Gastrocnemius medialis (tissue), 4 donors: ENCODE measurements at places on chromosomes 2 and 18. TPM values are rescaled to one million over a fixed set of nuclear protein-coding genes. Genes with fewer than 3 reads are reported as not detected.

DNA sequence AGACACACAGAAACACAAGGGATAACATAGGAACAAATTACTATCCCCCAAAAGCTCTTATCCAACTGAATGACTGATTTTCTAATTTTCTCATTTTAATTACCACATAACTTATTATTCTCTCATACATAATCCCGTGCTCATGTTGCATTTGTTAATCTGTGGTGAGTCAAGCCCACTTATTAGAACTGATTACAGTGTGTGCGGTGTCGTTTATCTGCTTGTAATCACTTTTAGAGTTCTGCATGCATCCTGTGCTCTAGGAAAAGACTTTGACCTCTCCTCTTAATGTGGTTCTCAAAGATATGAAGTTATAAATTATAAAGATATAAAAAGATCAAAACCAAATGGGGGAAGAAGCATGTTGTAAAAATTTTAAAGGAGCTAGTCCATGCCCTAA is 29.7 kb downstream of the CNDP1 start:
- no peaks in the 10 kb centered on the region for H3K36me3 ChIP-seq
- H3K27ac ChIP-seq, result no peak overlapping the region
- no peak for DNase-seq

DNA sequence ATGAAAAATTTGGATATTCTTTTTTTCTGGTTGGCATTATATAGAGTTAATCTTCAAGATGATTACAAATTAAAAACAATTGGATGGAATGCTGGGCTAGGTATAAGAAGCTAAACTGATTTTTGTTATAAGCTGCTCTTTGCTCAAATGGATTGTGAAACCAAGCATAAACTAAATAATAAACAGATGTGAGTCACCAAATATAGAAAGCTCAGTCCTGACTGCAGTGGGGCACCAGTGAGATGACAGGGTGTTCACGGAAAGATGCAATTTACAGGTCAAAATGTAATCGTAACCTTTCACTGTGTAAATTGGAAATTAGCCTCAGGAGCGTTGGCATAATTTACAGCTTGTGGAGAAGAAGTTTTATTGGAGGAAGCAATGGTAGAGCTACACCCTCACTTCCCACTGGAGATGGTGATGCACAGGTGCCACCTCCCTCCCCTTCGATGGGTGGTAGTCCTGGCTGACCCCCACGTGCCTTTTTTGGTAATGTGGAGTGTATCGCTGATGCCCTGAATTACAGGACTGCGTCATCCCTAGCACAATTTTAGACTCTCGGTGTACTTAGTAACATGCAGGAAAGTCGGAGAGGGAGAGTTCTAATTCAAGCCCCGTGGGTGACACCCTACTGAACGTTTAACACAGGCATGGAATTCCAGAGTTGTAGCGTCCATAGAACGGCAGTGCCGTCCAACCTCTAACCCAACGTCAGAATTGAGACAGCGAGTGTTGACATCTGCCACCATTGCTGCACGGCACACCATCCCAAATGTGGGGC is 73.9 kb upstream of the NFATC1 start:
- H3K27ac ChIP-seq, result no peak overlapping the region
- no peak for DNase-seq
- no peaks in the 10 kb centered on the region for H3K4me1 ChIP-seq
- H3K4me3 ChIP-seq, result no peak overlapping the region
- no peaks in the 10 kb centered on the region for H3K27me3 ChIP-seq

DNA sequence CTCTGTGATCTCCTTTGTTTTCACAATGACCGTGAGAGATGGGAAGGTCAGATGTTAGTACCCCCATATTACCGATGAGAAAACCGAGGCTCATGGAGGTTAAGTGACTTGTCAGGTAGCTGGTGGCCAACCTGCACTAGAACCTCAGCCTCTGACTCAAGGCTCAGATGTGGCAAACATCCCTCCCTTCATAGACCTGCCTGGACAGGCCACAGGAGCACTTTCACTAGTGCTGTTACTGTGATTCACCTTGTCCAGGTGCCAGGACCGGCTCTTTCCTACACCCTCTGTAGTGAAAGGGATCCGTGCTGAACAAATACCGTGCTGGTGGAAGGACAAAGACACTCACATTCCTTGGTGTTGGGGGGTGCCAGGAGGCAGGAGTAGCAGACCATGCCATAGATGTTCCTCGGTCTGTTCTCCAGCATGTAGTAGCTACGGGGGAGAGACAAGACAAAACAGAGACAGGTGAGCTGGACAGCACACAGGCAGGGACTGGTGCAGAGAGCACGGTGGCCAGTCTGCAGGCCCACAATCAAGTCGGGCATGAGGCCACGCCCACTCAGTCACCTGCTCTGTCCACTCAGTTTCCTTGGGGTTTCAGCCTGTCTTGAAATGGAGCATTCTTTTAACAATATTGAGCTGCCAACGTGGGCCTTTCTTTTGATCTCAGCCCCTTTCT is 65.9 kb downstream of the EDAR start:
- no peak for DNase-seq
- H3K4me1 ChIP-seq, result no peaks in the 10 kb centered on the region
- H3K36me3 ChIP-seq, result no peaks in the 10 kb centered on the region
- H3K27ac ChIP-seq, result no peak overlapping the region
- no peaks in the 10 kb centered on the region for H3K27me3 ChIP-seq

DNA sequence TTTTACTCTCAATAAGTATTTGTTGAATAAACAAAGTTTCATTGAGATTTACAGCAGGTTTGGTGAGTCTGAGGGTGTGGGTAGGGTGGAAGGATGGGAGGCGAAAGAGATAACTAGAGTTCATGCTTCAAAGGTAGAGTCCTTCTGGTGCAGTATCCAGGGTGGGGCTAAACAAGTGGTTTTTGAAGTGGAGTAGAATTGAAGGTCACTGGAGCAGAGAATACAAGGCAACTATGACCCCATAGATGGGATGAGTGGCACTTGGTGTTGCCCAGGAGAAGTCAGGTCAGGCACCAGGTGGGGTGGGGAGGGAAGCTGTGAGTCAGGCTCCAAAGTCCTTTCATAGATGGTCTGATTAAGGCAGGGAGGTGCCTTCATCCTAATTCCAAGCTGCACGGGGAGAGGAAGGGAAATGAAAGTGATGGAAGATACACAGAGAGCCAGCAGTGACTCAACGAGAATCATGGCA is 6.6 kb upstream of the CAB39 start:
- H3K36me3 ChIP-seq, result no peaks in the 10 kb centered on the region
- no peak overlapping the region for H3K27ac ChIP-seq
- no peaks in the 10 kb centered on the region for H3K4me1 ChIP-seq

DNA sequence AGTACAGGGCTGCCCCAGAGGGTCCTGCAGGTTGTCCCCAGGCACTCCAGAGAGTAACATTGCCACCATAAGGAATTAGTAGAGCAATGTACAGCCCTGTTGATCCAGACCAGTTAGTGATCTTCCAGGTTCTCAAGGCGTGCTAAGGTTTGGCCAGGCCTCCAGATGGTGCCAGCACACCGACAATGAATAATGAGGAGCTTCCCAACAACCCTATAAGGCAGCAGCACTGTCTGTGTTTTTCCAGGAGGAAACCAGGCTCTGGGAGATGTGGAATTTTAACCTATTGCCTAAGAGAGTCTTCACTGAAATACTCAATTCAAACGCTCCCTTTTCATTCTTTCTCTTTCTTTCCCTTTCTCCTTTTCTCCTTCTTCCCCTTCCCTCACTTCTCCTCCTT is 122.1 kb downstream of the MGAT5 start:
- no peak overlapping the region for H3K27ac ChIP-seq
- no peak overlapping the region for H3K4me3 ChIP-seq
- no peaks in the 10 kb centered on the region for H3K36me3 ChIP-seq
- no peak for DNase-seq
- H3K4me1 ChIP-seq, result peaks cover 5% of the 10 kb centered on the region

DNA sequence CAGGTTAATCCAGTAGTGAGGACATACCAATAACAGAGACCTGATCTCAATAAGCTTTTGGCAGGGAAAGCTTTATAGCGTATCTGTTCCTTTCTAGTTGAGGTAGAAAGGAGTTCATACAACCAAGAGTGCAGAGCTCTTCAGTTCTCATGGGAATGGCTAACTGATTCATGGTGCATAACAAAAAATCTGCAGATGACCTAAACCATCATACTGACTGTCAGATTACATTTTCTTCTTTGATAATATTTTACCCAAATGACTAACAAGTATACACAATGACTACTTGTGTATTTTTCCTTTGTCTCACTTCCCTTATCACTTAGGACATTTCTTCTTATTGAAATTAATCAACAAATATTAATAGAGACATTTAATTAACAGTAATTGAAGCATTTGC is 140.0 kb upstream of the SERTAD2 start:
- H3K4me3 ChIP-seq, result no peak overlapping the region
- no peak overlapping the region for H3K27ac ChIP-seq
- DNase-seq, result no peak

DNA sequence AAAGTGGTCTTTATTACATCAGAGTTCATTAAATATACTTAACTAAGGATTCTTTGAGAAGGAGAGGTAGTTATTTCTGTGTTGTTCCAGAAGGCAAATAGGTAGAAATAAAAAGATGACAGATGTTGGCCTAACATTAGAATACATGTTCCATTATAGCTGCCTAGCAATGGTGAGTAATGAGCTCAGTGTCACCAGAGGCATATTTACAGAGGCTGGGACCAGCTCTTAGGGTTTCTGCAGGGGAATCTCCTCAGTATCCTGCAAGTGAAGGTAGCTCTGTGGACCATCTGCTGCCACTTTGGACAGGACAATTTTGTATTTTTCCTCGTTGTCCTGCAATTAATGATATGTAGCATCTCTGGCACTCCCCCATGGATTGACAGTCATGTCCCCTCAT is 416.0 kb downstream of the THSD7B start:
- no peaks in the 10 kb centered on the region for H3K36me3 ChIP-seq
- H3K4me3 ChIP-seq, result no peak overlapping the region
- no peak for DNase-seq
- H3K27ac ChIP-seq, result no peak overlapping the region
- no peaks in the 10 kb centered on the region for H3K27me3 ChIP-seq

- peak overlapping the region; percentile 40 for H3K27ac ChIP-seq
- H3K4me1 ChIP-seq, result peaks cover 17% of the 10 kb centered on the region
- H3K4me3 ChIP-seq, result no peak overlapping the region
- H3K27me3 ChIP-seq, result no peaks in the 10 kb centered on the region
Observed at GRCh38 chr2:151682459-151683003, 51.7 kb downstream of the NEB start.

GRCh38 chr18:25985707-25986394 is 104.6 kb downstream of the SS18 start:
- DNase-seq, result no peak
- H3K27ac ChIP-seq, result no peak overlapping the region
- H3K27me3 ChIP-seq, result no peaks in the 10 kb centered on the region

DNA sequence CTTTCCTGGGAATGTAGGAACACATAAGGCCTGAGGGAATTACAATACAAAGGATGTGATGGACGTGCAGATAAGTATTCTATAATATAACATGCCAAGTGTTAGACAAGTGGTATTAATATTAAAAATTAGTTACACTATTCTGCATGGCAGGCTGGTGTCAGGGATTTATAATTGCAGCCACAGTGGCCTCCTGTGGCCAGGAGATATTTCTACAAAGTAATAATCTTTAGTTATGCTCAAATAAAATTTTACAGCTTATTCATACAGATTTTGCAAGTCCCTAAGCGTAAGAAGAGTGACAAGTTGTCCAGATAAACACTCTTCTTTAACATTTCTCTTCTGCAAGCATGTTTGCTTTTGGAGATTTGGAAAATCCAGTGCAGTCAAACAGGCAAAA is 90.4 kb upstream of the CBLN2 start:
- H3K27ac ChIP-seq, result no peak overlapping the region
- DNase-seq, result no peak
- no peaks in the 10 kb centered on the region for H3K4me1 ChIP-seq
- H3K4me3 ChIP-seq, result no peak overlapping the region
- H3K36me3 ChIP-seq, result no peaks in the 10 kb centered on the region

DNA sequence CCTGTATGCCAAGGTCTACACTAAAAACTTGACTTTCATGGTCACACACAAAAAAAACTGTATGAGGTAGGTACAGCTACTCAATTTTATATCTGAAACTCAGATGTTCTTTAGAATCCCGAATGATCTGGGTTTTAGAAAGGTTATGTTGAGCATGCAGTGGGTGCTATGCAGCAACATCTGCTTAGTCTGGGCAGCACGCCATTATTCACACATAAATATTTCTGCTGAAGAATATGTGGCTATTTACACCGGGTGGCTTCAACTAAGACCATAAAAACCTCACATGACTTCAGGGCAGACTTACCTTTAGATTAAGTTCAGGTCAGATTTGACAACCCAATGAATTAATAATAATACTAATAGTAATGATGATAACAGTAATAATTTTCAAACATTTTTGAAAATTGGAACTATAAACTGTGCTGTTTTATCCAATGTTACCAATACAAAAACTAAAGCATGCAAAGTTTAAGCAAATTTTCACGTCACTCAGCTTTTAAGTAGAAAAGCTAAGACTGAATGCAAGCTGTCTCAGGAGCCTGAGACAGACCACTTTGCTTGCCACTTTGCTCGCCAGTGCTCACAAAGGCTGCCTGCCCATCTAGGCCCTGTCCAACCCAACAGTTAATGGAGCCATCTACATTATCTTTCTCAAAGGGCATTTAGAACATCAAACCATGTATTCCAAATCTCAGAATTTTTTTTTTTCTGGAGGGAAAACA is 292.0 kb downstream of the CNTNAP5 start:
- H3K36me3 ChIP-seq, result no peaks in the 10 kb centered on the region
- H3K27ac ChIP-seq, result no peak overlapping the region
- no peak for DNase-seq
- no peak overlapping the region for H3K4me3 ChIP-seq
- H3K27me3 ChIP-seq, result no peaks in the 10 kb centered on the region

- H3K27me3 ChIP-seq, result no peaks in the 10 kb centered on the region
- no peak for DNase-seq
- H3K4me1 ChIP-seq, result no peaks in the 10 kb centered on the region
- H3K27ac ChIP-seq, result no peak overlapping the region
Observed at GRCh38 chr2:12286347-12286746, 430.4 kb upstream of the TRIB2 start.

DNA sequence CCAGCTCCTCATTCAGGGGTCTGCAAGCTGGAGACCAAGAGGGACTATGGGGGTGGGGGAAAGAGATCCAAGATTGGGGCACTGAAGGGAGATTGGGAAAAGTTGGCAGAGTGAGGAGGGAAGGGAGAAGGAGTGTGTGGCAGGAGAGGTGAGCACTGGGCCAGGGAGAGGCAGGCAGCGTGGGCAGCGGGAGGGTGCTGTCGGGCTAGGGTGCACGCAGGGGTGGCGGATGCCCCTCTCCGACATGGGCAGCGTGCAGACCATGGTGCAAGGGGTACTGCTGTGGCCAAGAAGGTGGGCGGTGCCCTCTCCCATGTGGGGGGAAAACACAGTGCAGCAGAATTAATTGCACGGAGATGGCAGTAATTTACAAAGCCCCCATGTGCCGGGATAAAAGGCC is 74.1 kb downstream of the CELF4 start:
- no peaks in the 10 kb centered on the region for H3K36me3 ChIP-seq
- no peaks in the 10 kb centered on the region for H3K4me1 ChIP-seq
- H3K27ac ChIP-seq, result no peak overlapping the region

- no peaks in the 10 kb centered on the region for H3K36me3 ChIP-seq
- H3K4me1 ChIP-seq, result no peaks in the 10 kb centered on the region
- no peak overlapping the region for H3K4me3 ChIP-seq
- no peaks in the 10 kb centered on the region for H3K27me3 ChIP-seq
Observed at GRCh38 chr18:79169958-79170555, 100.9 kb downstream of the ATP9B start.

CELF4 gene
- total RNA-seq, result not detected

ST8SIA3 gene
- total RNA-seq, result not detected

LYPD6B gene
- total RNA-seq, result not detected

DSG4 gene
- total RNA-seq, result not detected
